Stimulated activated CD4-positive, alpha-beta T cell treated with anti-CD3 and anti-CD28 coated beads, Interleukin-4, amount 100 ng/mL, for 24 hours (primary cell): ENCODE measurements at places on chromosomes 16 and 17.

DNA sequence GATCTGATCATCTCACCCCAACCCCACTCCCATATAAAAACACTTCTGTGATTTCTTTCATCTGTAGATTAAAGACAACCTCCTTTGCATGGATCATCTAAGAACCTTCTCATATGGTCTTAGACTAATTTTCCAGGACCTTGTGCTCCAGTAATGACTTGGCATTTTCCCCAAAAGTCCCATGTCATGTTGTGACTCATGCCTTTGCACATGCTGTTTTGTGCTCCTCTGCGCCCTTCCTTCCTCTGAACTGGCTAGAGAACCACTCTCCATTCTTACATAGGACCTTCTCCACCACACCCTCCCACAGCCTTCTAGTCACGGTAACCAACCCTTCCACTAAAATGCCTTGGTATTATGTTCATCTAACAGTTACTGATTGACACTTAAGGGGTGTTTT lies 99.5 kb upstream of the AXIN2 start:
- DNase-seq, result no peak

DNA sequence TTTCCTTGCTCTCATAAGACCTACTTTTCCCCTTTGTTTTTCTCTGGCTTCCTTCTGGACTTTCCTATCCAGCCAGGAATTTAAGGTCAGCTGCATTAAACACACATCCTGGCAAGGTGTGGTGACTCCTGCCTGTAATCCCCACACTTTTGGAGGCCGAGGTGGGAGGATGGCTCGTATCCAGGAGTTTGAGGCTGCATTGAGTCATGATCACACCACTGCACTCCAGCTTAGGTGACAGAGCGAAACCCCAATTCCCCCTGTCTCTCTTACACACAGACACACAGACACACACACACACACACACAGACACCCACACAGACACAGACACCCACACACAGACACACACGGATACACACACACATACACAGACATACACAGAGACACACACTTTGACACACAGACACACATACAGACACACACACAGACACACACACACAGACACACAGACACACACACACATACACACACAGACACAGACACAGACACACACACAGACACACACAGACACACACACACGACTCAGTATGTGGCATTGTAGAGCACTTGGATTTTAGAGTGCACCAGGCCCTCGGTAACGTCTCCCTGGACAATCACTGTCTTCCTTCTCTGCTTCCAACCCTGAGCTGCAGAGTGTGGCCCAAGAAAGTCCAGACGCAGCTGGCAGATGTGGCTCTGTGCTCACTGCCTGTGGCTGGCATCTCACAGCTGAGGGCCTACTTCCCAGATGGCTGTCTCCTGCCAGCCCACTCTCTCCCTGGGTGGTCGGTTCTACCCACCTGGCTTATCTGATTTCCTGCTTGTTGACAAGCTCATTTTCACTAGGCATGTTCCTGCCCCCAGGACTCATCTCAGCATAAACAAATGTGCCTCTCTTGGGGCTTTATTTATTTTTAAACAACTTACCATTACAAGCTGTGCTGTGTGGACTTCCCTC lies 39.0 kb downstream of the NLRP1 start:
- DNase-seq, result no peak

- DNase-seq, result no peak
Observed at GRCh38 chr17:71142333-71142732, 973.0 kb downstream of the KCNJ2 start.

DNA sequence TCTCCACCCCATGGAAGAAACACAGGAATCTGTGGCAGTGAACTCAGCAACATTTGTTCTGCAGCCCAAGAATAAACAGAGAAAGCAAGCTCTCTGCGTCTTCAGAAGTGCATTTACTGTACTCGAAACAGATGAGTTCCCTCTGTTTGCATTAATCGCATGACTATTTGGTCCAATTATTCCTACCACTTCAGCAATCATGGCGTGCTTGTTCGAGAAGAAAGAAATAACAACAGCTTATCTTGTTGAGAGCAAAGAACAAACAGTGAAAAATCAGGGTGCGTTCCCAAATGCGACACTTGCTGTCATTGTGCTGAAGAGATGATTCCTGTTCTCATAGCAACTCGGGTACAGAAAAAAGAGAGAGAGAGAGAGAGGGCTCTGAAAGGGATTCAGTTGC lies 445.3 kb upstream of the MAF start:
- no peak for DNase-seq

- no peak for DNase-seq
Observed at GRCh38 chr17:35377068-35377467, 3.6 kb upstream of the SLFN11 start.

- peak; percentile 58 for DNase-seq
Observed at GRCh38 chr17:49715717-49716279, 8.0 kb upstream of the SLC35B1 start.

- DNase-seq, result no peak
Observed at GRCh38 chr17:65060631-65061254, 4.2 kb upstream of the GNA13 start.

- no peak for DNase-seq
Observed at GRCh38 chr17:1232786-1233185, 37.5 kb upstream of the BHLHA9 start.

DNA sequence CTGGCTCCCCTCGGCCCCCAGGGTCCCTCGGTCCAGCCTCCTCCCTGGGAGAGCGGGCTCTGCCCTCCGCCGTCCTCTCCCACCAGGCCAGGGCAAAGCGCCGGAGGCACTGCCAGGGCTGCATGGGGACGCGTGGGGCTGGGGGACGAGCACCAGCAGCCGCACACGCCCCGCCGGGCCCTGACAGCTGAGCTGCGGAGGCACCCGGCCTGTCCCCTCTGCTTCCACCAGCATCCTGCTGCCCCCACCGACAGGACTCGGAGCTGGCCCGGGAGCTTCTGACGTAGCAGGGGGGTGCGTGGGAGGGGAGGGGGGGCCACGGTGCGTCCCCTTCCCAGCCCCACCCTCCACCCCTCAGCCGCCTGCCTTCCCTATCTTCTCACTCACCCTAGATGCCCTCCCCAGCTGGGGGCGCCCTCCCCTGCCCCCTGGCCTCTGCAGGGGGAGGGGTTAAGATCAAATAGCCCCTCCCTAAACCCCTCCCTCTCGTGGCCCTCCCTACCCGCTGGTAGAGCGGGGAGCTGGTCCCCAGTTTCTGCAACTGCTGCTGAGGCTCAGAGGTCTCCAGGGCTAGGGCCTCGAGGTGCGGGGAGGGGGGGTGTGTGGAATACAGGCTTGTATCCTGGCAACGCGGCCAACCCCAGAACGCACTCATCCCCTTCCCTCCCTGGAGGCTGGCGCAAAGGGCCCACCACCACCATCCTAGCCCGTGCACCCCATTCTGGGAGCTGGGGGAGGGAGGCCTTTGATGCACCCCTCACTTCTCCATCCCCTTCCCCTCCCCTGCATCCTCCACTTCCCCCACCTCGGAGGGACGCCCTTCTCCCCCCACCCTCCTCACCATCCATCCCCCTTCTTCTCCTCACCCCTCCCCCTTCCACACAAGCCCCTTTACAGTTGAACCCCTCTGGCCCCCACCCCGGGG lies 1.0 kb downstream of the SRCIN1 start:
- DNase-seq, result peak; percentile 12

- no peak for DNase-seq
Observed at GRCh38 chr16:85517154-85517553, 96.0 kb upstream of the GSE1 start.

DNA sequence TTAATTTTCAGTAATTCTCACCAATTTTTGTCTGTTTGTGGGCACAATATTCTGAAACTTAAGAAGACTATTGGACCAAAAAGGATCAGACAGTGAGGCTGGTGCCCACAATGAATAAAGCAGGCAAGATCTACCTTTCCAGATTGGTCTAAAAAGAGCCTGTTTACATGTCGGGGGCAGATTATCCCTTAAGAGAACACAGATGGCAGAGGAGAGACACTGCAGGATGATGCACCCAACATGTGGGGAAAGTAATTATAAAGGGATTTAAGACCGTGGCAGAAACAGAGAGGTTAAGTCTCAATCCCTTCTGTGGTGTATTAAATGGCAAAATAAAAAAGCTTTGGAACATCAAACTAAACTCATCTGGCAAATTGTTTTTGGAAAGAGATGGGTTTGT lies 331.8 kb upstream of the CDH11 start:
- no peak for DNase-seq

DNA sequence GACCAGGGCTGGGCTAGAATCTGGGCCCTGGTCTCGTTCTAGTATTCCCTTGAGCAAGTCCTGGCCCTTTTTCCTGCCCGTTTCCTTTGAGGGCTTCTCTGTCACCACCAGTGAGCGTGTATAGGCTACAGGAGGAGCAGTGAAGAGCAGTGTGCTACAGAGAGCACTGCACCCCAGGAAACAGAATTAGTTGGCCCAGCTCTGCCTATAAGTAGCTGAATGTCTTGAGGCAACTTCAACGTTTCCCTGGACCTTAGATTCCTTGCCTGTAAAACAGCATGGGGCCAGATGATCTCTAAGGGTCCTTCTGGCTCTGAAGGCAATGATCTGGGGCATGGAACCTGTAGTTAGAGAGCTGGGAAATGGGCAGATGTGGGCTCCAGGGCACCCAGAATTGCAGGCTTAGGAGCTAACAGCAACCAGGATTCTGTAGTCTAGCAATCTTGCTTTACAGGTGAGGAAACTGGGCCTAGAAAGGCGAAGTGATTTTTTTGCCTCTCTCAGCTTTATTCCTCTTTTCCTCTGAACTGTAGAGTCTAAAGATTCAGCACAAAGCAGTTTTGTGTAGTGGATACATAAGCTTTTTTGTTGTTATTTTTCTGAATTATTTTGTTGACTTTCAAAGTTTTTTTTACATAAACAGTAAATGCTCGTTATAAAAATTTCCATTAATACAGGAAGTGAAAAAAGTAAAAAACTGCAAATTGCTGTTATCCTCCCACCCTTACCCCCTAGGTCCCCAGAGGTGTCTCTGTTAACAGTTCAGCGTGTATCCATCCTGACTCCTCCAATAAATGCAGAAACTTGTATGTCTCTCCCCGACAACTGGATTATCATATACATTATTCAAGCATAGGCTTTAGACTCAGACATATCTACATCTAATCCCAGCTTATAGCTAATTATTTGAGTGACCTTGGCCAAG lies 1.7 kb upstream of the MYL4 start:
- DNase-seq, result no peak
